KG1 (cell line): ENCODE measurements at places on chromosomes 7 and 10.

DNA sequence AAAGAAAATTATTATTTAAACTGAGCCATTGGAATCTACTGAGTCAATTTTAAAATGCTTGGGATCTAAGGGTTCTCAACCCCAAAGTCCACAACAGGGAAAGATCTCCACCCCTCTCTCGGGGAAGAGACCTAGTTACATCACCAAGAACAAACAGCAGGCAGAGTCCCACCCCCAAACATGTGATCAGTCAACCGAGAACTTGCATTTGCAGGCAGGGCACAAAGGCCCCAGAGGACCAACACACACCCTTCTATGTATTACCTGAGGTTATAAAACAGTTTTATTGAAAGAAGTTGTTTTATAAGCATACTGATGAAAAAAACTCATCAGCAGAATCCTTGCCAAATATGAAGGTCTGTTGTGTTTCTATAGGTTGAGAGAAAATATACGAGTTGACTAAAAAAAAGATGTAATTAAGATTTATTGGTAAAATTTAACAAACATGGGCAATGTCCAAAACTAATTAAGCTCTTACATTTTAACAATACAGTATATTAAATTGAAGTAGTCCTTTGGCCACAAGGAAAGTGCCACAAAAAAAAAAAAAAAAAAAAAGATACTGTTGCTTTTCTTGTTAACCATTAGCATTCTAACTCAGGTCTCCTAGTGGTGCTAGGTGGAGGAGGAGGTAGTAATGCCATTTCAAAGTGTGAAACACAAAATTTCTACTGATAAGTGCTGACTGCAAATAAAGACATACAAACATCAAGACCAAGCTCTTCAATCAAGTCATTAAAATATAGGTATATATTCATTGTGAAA is 975 bp upstream of the USP54 start:
- DNase-seq: no peak

DNA sequence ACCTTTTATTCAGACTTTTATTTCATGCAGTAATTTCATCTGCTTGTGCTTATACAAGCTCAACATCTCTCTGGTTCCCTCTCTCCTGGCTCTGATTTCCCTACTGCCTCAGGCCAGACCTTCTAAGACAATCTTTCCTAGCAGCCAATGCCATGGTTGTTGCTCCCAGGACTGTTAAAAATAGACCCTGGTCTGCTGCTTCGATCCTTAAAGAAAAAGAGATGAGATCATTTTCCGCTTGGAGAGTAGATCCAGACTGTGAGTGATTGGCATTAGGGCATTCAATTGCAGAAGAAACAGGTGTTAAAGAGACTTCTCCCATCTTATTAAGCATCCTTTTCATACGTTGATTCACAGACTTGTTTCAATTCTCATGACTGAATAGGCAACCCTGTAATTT is 68.4 kb upstream of the ITGB1 start:
- DNase-seq: no peak

GRCh38 chr7:25643286-25643685 is 415.0 kb upstream of the NPVF start:
- no peak for DNase-seq

DNA sequence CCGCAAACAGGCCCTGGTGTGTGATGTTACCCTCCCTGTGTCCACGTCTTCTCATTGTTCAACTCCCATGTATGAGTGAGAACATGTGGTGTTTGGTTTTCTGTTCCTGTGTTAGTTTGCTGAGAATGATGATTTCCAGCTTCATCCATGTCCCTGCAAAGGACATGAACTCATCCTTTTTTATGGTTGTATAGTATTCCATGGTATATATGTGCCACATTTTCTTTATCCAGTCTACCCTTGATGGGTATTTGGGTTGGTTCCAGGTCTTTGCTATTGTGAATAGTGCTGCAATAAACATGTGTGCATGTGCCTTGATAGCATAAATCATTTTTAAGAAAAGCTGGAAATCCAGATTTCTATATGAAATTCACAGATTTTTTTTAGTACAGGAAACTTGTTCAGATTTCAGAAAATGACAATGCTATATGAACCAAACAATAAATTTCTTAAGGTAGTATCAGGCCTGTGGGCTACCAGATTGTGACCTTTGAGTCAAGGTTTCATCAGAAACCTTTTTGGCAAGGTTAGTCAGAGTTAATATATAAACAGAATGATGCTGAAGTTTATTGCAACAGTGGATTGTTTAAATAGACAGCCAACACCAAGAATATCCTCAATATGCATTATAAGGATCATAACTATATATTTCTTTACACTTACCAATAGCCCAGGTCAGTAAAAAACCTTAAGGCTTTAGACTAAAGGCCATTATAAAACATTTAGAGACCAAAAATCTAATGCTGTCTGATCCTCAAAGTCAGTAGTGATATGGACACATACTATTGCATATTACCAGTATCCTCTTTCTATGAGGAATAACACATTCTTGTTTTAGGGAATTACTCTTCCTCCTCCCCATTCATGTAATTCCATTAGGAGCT is 68.7 kb upstream of the PAPSS2 start:
- DNase-seq: no peak

DNA sequence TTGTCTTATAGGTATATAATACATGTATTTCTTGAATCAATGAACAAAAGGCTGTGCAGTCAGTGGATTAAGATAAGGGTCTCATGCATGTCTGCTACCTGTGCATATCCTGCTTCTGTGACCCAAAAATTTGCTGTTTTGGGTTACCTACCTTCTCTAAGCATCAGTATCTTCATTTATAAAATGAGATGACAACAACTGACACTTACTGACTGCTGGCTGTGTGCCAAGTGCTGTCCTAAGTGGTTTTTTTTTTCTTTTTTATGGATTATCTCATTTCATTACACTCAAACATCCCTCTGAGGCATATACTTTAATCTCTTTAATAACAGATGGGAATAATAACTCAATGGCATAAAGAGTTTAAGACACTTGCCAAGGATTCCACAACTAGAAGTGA is 2.1 kb downstream of the PDK4 start:
- no peak for DNase-seq

DNA sequence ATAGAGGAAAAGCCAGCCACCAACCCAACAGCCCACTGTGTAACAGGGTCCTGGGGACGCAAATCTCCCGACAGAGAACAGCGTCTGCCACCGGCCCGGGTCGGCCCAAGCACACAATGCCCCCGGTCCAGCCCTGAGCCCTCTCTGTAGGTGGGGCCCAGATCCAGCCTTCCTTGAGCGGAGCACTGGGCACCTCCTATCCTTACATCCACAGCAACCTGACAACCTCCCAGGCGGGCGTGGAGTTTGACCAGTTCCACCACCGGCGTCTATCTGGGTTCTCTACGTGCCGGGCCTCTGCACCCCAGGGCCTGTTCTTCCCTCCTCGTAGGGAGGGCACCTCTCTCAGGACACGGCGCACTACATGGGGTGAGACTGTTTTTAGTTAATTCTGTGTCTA is 109.0 kb downstream of the CYTH3 start:
- no peak for DNase-seq

DNA sequence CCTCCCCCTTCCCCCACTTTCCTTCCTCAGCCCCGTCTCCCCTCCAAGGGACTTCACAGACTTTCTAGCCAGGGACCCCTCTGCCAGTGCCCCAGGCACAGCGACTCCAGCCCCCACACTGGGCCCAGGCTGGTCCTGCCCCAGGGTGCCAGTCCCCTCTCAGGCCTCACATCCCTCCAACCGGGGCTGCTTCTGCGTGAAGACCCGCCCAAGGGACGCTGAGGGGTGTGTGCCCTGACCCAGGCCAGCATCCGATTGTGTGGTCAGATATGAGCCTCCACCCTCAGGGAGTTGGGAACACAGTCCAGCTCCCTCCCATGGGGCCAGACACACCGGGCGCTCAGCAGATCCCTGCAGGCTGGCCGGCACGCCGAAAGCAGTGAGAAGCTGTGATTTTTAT is 97.0 kb downstream of the MICALL2 start:
- DNase-seq: no peak

- DNase-seq: no peak
These were observed 40.5 kb downstream of the CAPZA2 start for GRCh38 chr7:116902867-116903266.

GRCh38 chr10:131640045-131640644 is 260.7 kb upstream of the PPP2R2D start:
- DNase-seq: no peak

GRCh38 chr7:10821156-10821555 is 152.5 kb upstream of the PHF14 start:
- DNase-seq: no peak

GRCh38 chr7:155979994-155980393 is 167.7 kb upstream of the SHH start:
- DNase-seq: no peak

GRCh38 chr10:20457649-20458048 is 439.5 kb downstream of the NEBL start:
- no peak for DNase-seq

GRCh38 chr10:61564444-61564843 is 98.3 kb upstream of the CABCOCO1 start:
- DNase-seq: no peak

DNA sequence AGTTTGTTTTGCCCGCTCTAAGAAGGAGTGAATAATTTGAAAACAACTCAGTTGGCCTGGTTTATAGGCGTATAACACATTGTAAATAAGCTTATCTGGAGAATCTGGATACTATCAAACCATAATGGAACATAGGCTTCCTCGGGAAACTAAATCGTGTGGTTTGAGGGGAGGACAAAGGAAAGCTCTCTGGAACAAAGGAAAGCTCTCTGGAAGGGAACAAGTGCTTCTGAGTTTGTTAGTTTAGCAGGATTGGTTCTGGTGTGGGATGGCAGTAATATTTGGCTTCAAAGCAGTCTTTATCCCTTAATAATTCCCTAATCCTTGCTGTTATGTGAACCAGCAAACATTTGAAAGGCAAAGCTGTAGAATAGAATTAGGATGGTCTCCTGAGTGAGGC is 15.0 kb upstream of the SLK start:
- no peak for DNase-seq

- DNase-seq: no peak
These were observed 73.7 kb upstream of the CAMK2B start for GRCh38 chr7:44398953-44399574.

GRCh38 chr10:114635797-114636550 is 22.1 kb downstream of the ABLIM1 start:
- DNase-seq: no peak

GRCh38 chr10:87846023-87846422 is 17.3 kb downstream of the KLLN start:
- no peak for DNase-seq
